ENCODE measurements at places on chromosomes 7 and 10. TPM values are rescaled to one million over a fixed set of nuclear protein-coding genes. Genes with fewer than 3 reads are reported as not detected.
A peak's percentile ranks its signal among the peaks of the same experiment; 100 is the strongest.

- no peak for DNase-seq
Observed at GRCh38 chr7:133609806-133610205, 356.9 kb downstream of the EXOC4 start.

Gene ADRA2A
- 15.0 TPM for polyA plus RNA-seq

- no peak for DNase-seq
Observed at GRCh38 chr10:101837748-101838147, 5.9 kb downstream of the KCNIP2 start.

- DNase-seq: no peak
Observed at GRCh38 chr7:114901771-114902170, 20.1 kb upstream of the MDFIC start.

GRCh38 chr7:99876491-99876890, 342 bp downstream of the OR2AE1 start:
- DNase-seq: no peak

DNA sequence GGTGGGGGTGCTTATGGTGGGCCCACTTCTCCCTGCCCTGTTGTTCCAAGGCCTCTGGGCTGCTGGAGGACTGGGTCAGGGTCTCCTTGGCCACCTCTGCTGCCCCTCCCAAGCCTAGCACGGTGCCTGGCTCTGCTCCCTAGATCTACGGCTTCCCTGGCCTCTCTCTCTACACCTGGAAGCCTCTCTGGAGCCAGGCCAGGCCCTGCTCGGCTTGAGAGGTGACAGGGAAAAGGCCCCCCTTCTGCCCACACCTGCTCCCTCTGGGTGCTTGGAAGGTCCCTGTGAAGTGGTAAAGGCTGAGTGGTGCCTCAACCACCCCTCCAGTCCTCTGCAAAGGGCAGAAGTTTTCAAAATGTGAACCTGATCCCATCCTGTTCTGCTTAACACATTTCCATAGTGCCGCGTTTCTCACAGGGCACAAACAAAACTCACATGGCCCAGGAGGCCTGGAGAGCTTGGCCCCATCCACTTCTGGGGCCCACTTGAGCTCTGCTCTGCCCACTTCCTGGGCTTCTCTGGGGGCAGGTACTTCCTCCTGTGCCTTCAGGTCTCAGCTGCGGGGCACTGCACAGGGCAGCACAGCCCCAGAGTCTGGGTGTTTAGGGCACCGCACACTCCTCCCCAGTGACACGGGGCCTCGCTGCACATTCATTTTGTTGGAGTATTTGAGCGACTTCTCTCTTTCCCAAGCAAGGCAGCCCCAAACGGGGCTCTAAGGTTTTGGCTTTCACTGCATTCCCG, 169.9 kb downstream of the PIP4K2A start:
- DNase-seq: no peak

- no peak for DNase-seq
Observed at GRCh38 chr10:110357252-110357780, 52.6 kb upstream of the SMNDC1 start.

- DNase-seq: peak; percentile 33
Observed at GRCh38 chr7:69598487-69599285, 411 bp downstream of the AUTS2 start.

- DNase-seq: no peak
Observed at GRCh38 chr10:81995254-81995653, 120.3 kb downstream of the NRG3 start.

DNA sequence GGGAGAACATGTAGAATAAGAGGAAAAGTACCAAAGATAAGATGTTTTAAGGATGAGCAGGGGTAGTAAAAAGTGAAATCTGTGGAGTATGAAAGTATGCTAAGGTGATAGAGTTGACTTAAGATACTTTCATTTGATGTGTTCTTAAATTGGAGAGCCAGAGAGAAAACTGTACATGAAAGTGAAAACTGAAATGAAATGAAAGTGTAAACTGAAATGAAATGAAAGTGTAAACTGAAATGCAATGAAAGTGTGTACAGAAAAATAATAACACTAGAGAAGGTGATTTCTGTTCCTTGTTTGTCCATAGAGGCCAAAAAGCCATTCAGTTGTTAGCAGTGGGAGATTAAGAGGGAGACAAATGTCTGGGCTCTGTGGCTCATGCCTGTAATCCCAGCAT, 17.5 kb downstream of the AHR start:
- DNase-seq: no peak

DNA sequence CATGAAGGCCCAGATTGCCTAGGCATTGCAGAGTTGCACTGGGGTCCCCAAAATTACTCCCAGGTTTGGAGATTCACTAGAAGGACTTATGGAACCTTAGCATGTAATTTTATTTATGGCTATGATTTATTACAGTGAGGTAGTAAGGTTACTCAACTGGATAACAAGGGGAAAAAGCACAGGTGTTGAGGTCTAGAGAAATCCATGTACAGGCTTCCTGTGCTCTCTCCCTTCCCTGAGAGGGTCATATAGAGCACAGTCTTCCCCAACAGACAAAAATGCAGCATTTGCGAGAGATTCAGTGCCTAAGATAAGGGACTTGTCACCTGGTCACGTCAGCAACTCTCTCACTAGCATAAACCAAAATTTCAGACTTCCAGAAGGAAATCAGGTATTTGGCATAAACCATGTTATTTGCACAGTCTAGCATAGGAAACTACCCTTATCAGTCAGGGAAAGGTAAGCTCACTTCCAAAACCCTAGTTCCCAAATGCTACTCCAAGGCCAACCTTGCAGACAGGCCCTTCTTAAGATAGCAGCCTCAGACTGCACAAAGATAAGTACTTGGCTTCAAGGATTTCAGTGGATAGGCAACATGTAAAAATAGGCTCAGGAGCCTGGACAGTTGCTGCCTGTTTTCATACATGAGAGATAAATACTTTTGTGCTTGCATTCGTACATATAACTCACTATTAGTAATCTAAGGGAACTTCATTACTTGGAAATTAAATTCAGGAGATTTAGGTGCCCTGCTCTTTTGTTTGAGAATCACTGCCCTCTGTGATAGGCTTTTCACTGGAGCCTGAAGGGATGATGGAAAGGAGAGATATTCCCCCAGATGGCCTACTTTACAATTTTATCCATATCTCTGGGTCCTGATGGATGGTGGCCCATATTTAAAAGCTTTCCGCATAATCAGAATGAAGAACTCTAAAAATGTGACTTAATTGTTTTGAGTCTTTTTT, 378.4 kb upstream of the LRGUK start:
- no peak for DNase-seq

GRCh38 chr7:131889572-131890150, 333.2 kb upstream of the PODXL start:
- DNase-seq: no peak

- no peak for DNase-seq
Observed at GRCh38 chr10:117441812-117442443, 66.7 kb upstream of the PDZD8 start.

- no peak for DNase-seq
Observed at GRCh38 chr10:102653060-102653459, 8.8 kb downstream of the TRIM8 start.

DNA sequence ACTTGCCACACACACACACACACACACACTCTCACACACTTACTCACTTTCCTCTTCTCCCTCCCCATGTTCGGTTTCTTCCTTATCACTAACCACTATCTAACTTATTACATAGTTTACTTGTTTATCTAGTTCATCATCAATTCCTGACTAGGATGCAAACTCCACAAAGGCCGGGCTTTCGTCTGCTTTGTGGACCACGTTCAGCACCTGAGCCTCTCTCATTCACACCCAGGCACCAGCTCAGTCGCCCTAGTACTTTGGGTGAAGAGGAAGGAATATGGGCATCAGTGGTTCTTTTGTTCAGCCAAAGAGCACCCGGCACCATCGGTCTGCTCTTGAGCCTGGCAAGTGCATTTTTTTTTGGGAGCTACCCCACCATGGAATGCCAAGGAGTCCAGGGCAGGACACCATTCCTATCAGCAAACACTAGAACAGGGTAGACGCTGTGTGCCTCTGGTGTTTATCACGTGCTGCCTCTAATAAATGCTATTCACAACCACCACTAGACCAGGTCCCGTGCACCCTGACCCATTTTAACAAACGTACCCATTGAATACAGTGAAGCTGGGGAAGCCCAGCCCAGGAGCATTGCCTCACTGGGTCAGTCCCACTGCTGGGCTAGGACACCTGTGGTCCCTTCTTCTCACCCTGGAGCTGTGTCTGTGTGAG, 2.2 kb downstream of the C10orf67 start:
- no peak for DNase-seq

DNA sequence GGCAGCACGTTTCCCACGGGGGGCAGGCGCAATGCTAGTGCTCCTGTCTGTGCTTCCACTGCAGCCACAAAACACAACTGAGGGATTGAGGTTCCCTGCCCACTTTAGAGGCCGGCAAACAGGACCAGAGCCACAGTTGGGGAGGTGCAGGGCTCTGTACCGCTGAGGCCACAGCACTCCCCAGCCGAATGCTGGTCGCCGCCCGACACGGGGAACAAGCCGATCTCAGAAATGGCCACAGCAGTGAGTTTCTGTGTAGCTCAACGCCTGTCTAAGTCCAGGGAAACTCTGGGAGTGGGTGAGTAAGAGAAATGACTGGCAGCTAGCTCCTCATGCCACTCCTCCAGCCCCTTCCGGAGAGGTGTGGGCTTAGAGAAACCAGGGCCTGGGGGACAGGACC, 194.0 kb upstream of the VWC2 start:
- no peak for DNase-seq

All from urinary bladder (tissue), 4 donors.